ENCODE measurements at places on chromosomes 6 and 20. TPM values are rescaled to one million over a fixed set of nuclear protein-coding genes. Genes with fewer than 3 reads are reported as not detected.

The PRSS35 gene
- total RNA-seq = 4.5 TPM

GRCh38 chr6:17218749-17219093 is 62.4 kb upstream of the RBM24 start:
- no peak for DNase-seq

GRCh38 chr6:130143709-130144108 is 79.0 kb downstream of the SAMD3 start:
- no peak for DNase-seq

GRCh38 chr20:39810309-39810708 is 848.2 kb downstream of the DHX35 start:
- no peak for DNase-seq

GRCh38 chr20:11912659-11913415 is 4.9 kb upstream of the BTBD3 start:
- no peak for DNase-seq

DNA sequence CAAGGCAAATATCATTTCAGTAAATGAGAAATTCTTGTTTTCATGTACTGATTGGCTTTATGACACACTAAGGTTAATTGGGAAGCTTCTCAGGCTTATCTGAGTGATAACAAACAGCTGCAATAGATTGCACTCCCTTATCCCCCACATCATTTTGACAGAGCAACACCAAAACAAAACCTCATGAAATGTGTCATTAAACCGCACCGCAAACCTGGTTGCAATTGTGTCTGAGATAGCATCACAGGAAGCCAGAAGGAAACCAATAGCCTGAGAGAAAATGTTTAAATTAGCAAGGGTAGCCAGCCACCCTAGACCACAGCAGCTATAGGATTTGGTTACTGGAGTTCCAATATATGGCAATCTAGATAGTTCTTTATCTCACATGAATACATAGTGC is 31.6 kb upstream of the LAMA4 start:
- no peak for DNase-seq
